ENCODE measurements at places on chromosomes 11 and 22. TPM values are rescaled to one million over a fixed set of nuclear protein-coding genes. Genes with fewer than 3 reads are reported as not detected.
A peak's percentile ranks its signal among the peaks of the same experiment; 100 is the strongest.

DNA sequence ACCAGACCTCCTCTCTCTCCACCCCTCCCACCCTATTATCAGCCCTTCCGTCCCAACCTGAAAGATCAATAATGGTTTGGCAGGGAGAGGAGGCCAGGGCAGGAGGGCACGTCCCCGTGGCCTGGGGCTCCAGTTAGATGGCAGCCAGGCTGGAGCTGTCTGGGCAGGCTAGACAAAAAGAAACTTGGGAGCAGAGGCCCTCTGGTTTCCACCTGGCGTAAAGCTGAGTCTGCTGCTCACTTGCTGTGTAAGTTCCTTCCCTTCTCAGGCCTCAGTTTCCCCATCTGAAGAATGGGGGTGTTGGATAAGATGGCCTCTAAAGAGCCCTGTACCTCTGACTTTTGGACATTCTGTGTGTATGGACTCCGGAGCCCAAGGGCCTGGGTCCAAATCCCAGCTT lies 3.8 kb upstream of the RHOD start:
- no peak for DNase-seq

DNA sequence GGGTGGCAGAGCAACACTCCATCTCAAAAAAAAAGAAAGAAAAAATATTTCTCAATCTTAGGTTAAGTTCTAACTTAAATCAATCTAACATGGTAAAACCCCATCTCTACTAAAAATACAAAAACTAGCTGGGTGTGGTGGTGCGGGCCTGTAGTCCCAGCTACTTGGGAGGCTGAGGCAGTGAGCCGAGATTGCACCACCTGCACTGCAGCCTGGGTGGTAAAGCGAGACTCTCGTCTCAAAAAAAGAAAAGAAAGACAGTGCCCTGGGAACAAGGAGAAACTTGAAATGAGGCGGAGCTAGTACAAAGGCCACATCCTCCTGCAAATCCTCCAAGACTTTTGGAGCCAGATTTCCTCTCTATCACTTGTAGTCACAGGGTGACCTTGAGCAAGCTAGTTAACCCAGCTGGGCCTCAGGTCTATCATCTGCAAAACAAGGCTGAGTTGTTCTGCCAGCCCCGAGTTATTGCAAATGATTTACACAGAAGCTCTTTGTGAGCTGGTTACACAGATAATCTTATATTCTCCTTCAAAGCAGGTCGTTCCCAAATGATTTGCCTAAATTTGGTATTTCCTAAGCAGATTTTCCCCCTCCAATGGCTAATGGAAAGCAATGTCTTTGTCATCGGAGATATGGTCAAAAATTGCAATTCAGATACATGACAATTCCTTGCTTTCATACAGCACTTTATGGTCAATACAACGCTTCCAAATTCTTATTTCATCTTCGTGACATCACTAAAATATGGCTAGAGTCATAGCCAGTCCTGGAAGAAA lies 1.9 kb downstream of the ANKRD54 start:
- DNase-seq = no peak

- no peak for DNase-seq
These were observed 224.7 kb downstream of the SNX19 start for GRCh38 chr11:130691581-130691980.

DNA sequence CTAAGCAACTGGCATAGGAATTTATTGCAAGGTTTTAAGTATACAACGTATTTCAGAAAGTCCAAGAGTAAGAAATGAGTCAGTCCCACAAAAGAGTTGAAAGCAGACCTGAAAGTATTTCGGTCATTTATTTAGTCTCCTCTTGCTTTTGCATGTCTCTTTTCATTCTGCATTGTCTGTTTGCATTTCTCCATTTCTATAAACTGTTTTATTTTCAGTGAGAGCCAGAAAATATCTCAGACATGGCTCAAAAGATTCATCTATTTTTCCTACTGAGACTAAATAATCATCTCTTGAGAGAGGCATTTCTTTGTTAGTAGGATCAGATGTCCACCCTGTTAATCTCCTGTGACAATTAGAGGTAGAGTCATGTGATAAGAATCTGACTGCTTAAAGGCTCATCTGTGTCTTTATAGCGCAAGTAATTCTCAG lies 219.1 kb upstream of the CCDC179 start:
- no peak for DNase-seq

DNA sequence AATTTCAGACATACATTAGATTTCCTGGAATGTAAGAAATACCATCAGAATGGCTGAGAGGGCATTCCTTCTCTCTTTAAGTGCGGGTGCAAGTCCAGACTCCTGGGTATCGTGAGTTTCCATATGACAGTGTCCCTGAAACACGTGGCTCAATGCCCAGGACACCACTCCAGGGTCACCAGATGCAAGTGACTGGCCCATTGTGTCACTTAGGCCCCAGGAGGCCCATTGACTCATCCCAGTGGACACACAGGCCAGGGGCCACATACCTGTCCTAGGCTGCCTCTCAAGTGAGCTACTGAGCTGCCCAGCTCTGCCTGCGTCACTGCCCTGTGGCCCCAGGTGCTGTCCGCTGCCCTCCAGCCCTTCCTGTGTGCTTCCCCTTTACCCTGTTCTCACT lies 18.5 kb downstream of the FBLN1 start:
- DNase-seq = no peak

DNA sequence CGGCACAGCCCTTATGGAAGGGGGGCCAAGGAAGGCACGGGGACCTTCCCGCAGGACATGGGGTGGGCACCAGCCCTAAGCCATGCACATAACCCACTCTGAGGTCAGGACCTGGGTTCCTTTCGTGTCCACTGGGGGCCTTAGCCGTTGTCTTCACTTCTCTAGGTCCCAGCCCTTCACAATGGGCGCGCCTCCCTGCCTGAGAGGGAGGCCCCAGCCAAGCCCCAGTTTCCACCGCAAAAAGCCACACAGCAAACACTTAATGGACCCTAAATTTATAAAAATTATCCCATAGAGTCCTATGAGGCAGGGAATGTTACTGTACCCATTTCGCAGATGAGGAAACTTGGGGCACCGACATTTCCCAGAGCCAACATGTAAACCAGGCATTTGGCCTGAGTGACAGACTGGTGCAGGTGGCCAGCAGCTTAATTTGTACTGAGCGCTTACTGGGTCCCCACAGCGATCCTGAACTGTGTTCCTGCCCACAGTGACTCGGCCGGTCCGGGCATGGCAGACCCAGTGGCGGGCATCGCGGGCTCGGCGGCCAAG lies 1.2 kb downstream of the GAS2L1 start:
- no peak for DNase-seq

DNA sequence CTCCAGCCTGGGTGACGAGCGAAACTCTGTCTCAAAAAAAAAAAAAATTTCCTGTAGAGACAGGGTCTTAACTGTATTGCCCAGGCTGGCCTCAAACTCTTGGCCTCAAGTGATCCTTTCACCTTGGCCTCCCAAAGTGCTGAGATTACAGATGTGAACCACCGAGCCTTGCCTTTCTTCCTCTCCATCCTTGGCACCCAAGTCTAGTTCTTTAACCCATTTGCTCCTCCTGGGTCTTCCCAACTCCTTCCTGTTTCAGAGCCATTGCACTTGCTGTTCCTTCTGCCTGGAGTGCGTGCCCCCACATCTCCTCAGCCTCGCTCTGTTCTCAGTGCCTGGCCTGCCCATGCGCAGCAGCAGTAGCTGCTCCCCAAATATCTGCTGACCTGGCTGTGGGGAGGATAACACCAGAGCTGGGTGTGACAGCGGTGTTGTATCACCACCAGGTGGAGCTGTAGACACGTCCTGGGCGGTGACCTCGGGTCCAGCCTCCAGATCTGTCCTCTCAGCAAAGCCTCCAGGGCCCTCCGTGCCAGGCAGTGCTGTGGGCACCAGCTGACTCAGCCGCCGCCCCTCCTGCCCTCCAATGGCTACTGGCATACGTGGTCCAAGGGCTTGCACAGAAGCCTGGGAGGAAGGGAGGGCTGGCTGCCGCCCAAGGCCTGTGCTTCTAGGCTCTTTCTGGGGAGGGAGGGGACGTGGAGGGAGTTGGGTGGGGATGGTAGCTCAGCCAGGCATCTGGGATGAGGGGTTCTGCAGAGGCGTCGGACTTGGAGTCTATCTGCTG lies 22.0 kb downstream of the TEF start:
- peak; percentile 90 for DNase-seq

DNA sequence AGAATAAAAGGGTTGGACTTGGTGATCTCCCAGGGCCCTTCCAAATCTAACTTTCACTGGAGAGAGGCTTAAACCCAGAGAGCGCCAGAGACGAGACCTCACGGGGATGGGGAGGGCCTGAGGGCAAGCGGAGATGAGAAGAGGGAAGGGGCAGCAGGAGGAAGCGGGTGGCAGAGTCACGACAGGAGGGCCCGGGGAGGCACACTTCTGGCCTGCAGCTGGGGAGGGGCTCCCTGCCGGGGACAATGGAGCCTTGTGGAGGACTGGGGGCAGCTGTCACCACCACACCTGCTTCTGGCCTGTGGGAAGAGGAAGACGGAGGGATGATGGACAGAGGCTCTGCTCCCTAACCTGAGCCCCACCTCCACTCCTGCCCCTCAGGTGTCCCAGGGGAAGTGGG lies 40.2 kb downstream of the PDE2A start:
- DNase-seq = no peak

DNA sequence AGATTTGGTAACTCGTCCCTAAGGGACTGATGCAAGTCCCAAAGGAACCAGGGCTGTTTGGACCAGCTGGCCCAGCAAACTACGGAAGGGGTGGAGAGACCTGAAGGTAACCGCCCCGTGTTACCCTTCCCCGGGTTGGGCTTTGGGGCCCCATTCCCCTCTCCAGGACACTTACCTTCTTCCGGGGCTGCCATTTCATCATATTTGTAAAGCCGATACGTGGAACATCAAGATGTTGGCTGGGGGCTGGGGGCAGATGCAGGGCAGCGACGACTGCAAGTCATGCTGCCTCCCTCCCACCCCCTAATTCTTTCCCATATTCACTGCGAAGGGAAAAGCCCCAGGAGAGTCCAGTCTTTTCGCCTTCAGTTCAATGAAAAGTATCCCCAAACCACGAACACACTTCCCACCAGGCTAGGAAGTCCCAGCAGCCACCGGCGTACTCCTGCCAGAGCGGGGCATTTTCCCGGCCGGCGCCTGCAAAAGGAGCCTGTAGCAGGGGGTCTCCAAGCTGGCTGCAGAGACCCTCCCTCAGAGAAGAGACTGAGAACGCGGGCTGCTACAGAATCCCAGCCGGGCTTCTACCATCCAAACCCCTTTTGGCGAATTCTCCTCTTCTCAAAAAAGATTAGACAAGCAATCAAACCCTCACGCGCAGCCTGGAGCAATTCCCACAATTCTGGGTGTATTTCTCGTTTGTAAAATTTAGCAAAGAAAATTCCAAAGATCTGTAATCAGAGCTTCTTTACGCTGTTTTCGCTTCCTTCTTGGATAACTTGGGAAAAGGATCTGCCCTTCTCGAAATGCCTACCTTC lies 236.7 kb downstream of the TTC28 start:
- DNase-seq = peak; percentile 31

GRCh38 chr22:28435140-28435768 lies 244.4 kb downstream of the TTC28 start:
- no peak for DNase-seq

GRCh38 chr11:1600626-1601025 lies 2.5 kb upstream of the KRTAP5-2 start:
- no peak for DNase-seq

DNA sequence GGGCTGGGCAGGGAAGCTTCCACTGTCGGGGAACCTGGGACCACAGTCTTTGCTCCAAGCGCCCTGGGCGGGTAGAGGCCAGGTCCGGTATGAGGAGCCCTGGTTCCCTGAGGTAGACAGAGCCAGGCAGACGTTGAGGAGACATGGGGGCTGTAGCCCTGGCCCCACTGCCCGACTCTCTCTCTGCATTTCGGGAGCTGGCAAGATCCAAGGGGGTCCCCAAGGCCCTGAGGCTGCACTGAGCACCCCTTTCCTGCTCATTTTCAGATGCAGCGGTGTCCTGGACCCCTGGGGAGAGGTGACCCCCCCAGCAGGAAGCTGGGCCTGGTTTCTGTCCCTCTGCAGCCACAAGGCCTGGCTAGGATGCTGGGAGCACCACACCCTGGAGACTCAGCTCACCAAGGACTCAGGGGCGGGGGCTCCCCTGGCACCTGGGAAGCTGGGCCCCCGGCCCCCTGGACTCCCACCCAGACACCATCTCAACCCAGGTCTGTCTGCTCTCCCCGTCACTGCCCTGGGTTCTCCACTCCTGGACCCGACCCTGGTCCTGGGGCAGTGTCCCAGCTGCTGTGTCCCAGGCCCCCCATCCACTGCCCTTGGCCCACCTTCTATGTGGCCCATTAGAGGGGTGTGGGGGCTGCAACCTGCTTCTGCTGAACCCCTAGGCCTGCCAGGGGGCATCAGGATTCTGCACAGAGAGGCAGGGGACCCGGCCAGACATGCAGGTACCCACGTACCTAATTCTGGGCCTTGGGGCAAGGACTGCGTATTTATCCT lies 15.0 kb upstream of the MUC6 start:
- no peak for DNase-seq

- no peak for DNase-seq
These were observed 153.8 kb downstream of the CACNA1I start for GRCh38 chr22:39724390-39724789.

- no peak for DNase-seq
These were observed 15.3 kb downstream of the CADM1 start for GRCh38 chr11:115488945-115489344.

- DNase-seq = no peak
These were observed 16.9 kb downstream of the CABIN1 start for GRCh38 chr22:24027991-24028390.

DNA sequence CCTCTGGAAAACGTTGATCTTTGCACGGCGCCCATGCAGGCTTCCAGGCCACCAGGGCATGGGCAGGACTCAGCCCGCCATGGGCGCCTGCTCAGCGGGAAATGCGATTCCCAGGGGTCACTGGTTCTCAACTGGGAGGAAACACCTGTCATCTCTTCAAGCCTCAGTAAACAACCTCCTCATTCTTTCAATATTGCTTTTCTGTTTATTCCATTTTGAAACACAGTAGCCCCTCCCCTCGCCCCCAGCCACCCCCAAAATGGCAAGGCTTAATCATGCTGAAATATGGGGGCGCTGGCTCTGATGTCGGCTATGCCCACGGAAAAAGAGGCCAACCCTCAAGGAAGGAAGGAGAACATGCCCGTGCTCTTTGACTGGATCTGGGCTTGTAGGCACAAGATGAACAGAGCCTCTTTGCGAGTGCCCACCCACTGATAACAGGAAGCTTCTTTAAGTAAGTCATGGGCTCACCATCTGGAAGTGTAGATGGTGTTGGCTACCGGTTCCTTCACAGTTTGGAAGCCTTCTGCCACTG lies 594 bp upstream of the POU2AF1 start:
- no peak for DNase-seq

- no peak for DNase-seq
These were observed 52.0 kb downstream of the KIRREL3 start for GRCh38 chr11:126948563-126948962.

GRCh38 chr11:78254268-78254667 lies 65.5 kb downstream of the USP35 start:
- no peak for DNase-seq

DNA sequence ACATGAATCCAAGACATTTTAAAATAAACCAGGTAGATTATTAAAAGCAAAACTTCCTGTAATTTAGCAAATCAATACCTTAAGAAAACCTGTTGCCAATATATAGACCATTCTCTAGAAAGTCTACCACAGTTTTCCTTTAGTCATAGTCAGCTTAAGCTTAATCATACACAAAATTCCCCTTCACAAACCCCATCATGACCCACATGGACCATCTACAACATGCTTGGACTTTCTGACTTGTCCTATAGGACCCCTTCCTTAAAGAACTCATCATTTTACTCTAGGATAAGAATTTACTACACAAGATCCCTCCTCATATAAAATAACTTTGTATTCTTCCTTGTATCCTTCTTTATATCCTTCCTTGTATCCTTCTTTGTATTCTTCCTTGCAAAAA lies 16.2 kb upstream of the RNASEH2C start:
- no peak for DNase-seq

The PGA5 gene
- not detected for total RNA-seq

The ANKK1 gene
- 0.79 TPM for total RNA-seq

The HARBI1 gene
- 7.3 TPM for total RNA-seq

The KLHDC7B gene
- 49.1 TPM for total RNA-seq

The DEUP1 gene
- not detected for total RNA-seq

The GLB1L3 gene
- 13.0 TPM for total RNA-seq
